ENCODE measurements at places on chromosomes 7 and 10.

DNA sequence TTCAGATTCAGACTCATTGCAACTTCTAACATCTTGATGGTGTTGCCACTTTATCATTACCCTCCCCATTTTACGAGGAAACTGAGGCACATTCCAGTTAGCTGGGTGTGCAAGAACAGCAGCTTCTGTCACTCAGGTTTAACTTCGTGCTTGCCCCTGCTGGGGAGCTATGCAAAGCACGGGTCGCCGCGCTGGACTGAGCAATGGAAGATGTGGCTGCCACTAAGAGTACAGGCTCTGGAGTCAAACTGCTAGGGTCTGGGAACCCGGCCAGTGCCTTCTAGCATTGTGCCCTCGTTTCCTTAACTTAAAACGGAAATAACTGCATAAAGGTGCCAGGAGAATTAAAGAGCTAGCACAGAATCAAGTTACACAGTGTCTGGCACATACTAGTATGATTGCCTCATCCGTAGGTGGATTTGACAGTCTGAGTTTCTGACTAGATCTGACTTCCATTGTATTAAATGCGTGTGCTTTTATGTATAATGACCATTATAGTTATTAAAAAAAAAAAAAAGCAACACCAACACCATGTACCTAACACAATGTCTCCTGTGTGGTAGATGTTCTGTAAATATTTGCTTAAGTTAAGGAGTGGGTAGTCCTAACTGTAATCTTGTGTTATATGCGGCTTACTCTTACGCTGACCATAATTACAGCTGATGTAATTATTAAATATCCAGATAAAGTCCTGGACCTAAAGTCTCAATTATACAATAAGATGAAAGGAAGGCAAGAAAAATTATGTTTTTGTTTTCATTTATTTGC lies 842 bp downstream of the ZNF22 start:
- DNase-seq: peak; percentile 18

- no peak for DNase-seq
These were observed 12.6 kb upstream of the PRPS1L1 start for GRCh38 chr7:18040196-18040595.

- DNase-seq: no peak
These were observed 50.4 kb downstream of the CCNY start for GRCh38 chr10:35386594-35387174.

DNA sequence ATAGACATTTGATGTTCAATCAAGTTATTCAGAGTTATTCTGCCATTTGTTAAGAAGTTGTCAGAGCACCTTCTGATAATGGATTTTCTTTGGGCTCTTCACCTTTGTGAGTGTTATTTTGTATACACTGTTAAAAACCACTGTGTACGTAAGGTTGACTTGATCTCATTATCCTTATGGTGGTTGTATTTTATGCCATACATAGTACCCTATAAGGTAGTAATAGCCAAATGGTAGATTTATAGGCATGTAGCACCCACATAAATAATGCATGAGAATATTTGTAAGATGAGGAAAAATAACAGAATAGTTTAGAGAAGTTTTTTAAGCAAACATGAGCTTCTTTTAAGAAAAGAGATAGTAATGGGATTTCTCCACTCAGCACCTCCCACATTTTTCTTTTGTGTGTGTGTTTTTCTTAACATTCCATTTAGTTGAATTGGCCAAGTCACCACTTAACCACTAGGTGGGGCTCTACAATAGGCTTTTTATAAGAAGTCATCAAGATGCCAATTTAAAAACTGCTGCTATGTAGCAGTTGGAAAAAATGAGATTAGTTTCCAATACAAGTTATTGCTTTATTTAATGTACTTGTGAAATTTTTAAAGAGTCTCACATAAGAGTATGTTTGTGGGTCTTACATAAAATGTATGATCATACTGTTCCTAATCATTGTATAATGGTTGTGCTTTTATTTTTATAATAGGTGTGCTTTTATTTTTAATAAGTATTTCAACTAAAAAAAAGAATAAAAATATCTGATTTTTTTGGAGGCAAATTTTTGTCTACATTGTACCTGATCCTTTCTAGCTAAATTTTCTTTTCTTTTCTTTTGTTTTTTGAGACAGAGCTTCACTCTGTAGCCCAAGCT lies 41.1 kb upstream of the STMP1 start:
- DNase-seq: no peak

- no peak for DNase-seq
These were observed 131.1 kb upstream of the MGMT start for GRCh38 chr10:129335942-129336341.

DNA sequence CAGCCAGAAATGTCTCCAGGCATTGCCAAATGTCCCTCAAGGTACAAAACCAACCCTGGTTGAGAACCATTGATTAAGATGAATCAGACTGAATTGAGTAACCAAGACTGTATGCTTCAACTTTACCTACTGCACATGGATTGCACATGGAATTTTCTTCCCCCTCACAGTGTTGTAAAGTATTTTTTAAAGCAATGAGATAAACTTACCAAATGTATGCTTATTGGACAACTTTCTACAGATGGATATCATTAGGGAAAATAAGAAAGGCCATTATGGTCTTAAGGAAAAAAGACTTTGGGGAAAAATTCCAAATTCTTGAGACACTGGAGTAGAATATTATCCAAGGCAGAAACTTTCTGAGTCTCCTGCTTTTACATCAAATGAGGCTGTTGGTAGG lies 20.9 kb upstream of the MTPN start:
- DNase-seq: no peak

DNA sequence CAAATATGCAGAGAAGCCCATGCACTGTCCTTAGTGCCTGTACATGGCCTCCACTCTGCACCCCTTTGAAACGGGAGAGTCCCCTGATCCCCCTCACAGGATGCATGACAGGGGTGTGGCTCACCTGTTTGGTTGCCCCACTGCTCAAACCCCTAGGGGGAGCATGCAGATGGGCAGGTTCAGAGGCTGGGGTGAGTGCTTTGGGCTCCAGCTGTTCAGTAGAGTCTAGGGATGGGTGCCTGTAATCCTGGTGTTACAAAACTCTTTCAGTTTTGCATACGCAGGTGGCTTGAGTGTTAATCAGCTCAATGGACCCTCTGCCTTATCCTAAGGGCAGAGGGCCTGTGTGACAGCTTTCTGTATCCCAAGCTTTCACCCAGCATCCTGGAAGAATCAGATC lies 7.8 kb upstream of the SFTPA1 start:
- DNase-seq: no peak

- peak; percentile 41 for DNase-seq
These were observed 35.2 kb upstream of the EBLN1 start for GRCh38 chr10:22252801-22253579.

- DNase-seq: no peak
These were observed 39.1 kb downstream of the VWC2 start for GRCh38 chr7:49812534-49812933.

GRCh38 chr7:2687881-2688318 lies at the start of gene AMZ1:
TSS of gene AMZ1 (plus strand) at chr7:2688202. CDS start at chr7:2700452, 12,250 bp downstream.
- DNase-seq: no peak

GRCh38 chr10:54843085-54843646 lies 42.1 kb upstream of the PCDH15 start:
- DNase-seq: no peak

GRCh38 chr10:47318706-47319105 lies 3.5 kb upstream of the GDF2 start:
- no peak for DNase-seq

DNA sequence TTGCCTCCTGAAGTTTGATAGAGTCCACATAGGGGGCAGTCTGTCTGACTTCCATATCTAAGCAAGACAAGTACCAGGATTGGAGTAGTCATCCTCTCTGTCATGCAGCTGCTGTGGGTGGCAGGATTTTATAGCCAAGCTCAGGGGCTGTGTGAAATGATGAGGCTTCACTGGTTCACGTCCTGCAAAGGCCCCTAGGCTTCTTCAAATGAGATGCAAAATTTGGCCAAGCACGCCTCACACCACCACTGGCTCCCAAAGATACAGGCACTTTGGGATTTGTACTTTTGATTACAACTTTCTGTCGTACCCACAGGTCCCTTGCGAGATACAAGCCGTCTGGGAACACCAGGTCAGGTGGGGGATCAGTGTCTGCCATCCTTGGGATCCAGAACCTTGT lies 67.1 kb downstream of the WDFY4 start:
- no peak for DNase-seq

GRCh38 chr10:7667262-7668141 lies 736 bp upstream of the ITIH5 start:
- DNase-seq: no peak

DNA sequence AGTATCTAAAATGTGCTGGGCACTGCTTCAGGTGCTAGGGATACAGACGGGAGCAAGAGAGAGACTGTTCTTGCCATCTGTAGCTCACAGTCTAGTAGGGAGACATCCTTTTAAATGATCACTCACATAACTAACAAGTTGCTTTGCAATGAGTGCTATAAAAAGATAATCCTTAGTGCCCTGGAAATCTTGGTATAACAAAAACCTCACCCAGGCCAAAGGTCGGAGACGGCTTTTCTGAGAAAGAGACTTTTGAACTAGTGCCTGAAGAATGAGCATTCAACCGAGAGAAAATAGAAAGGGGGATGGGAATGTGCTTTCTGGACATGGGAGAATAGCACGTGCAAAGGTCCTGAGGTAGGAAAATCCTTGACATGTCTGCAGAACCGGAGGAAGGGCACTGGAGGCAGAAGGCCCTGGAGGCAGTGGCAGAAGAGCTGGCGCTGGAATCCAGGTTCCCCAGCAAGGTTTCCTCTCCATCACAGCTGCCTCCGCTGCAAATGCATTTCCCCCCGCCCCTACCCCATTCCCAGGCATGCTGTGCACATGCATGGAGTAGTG lies 89.4 kb downstream of the COL13A1 start:
- no peak for DNase-seq

GRCh38 chr7:151207804-151208203 lies 2.5 kb downstream of the H2BK1 start:
- DNase-seq: no peak

DNA sequence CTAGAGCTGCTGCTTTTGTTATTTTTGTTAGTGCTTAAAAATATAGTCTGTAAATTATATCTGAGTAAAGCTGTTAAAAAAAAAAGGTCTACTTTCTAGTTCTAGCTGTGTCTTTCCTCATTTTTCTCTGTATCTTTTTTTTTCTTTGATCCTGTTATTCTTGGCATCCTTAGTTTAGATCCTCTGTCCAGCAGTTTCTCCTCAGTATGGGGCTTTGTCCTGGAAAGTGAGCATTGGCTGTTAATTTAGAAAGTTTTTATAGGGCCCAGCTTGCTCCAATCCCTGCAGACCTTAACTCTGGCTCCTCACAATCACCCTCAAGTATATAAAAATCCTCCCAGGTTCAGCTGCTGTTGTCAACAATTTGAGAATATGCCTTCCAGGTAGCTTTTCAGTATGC lies 23.5 kb downstream of the DDX50 start:
- no peak for DNase-seq

GRCh38 chr7:1513657-1514095 lies 9.5 kb upstream of the INTS1 start:
- DNase-seq: no peak

DNA sequence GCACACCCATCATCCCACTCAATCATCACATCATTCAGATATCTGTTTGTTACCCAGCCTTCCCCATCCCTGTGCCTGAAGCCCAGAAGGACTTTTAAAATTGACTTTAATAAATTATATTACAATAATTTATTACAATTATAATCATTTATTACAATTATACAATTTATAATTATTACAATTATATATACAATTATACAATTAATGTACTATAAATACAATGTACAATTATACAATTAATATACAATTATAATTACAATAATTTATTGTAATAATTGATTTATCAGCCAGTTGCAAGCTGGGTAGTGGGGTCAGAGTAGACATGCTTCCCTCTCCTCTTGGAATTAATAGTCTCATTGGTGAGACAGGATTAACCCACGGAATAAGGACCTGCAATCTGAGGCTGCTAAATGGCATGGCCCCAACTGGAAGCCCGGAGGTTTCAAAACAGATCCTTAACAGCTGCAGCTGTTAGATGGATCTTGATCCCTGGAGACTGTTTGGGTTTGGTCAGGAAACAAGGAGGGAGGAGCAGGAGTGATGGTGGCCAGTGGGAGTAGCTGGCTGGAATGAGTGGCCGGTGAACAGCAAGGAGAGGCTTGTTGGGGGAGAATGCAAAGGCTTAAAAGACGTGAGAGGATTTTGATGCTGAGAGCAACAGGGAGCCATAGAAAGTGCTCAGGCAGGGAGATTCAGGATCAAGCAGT lies 402.8 kb upstream of the PODXL start:
- DNase-seq: no peak

DNA sequence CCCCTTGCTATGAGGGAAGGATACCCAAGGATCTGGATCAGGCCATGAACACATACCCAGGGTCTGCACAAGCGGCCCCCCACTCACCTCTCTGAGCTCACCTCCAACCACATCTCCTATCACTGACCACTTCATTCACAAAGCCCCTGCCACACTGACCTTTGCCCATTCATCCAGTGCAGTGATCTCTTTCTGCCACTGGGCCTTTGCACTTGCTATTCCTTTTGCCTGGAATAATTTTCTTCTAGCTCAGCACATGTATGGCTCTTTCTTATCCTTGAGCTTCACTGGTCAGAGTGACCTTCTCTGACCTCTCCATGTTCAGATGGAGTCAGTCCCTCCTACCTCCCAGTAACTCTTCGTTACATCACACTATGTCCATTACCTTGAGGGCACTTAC lies 48.3 kb downstream of the ADRA2A start:
- DNase-seq: no peak

DNA sequence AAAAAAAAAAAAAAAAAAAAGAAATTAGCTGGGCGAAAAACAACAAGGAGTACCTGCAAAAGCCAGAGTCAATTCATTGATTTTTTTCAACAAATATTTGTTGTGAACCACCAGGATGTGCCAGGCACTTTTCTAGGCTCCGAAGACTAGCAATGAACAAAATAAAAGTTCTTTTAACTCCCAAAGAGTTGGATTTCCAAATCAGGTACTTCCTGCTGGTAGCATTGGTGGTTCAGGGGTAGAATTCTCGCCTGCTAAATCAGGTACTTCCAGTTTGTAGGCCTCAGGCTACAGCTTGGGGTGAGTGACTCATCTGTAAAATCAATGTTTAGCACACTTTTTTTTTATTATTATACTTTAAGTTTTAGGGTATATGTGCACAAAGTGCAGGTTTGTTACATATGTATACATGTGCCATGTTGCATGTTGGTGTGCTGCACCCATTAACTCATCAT lies 10.9 kb downstream of the PPA1 start:
- DNase-seq: no peak

- DNase-seq: no peak
These were observed 41.7 kb upstream of the ZMIZ2 start for GRCh38 chr7:44706788-44707557.

- DNase-seq: no peak
These were observed 138.7 kb downstream of the MAPK8 start for GRCh38 chr10:48444861-48445841.

GRCh38 chr7:128211626-128212025 lies 29.5 kb upstream of the LEP start:
- no peak for DNase-seq

GRCh38 chr10:123666318-123667236 lies at the start of gene GPR26:
TSS of gene GPR26 (plus strand) at chr10:123666355. CDS start at chr10:123666408, 53 bp downstream.
- DNase-seq: no peak

GRCh38 chr7:36683111-36683510 lies 41.2 kb downstream of the AOAH start:
- no peak for DNase-seq
